ENCODE measurements at places on chromosomes 16 and 17.
A peak's percentile ranks its signal among the peaks of the same experiment; 100 is the strongest.

DNA sequence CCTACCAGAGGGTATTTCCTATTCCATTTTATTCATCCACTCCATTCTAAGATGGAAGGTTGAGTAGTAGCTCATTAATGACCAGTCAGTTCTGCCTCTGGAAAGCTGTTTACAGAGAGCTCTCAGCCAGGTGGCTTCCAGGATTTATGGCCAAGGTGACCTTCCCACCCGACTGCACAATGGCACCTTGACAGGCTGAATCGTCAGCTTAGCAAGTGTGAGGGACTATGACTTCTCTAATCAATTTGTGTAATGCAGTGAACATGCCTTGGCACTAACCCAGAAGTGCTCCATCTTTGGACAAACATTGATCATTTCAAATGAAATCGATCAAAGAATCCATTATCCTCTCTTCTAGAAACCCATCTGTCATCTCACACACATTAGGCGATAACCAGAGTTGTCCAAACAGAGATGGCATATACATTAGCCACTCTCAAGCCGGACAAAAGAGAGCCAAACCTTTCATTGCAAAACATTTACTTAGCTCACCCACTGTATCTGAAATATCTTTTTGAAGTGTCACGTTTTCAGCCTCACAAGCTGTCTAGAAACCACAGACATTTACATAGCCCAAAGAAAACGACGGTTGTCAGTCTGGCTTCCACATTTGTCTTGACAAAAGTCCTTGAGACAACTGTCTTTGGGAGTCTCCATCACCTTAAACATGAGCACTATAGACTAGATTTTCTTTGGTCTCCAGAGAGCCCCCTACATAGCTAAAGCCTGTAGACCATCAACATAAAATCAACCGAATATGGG is 35.6 kb downstream of the CLEC3A start:
- no peak for DNase-seq

DNA sequence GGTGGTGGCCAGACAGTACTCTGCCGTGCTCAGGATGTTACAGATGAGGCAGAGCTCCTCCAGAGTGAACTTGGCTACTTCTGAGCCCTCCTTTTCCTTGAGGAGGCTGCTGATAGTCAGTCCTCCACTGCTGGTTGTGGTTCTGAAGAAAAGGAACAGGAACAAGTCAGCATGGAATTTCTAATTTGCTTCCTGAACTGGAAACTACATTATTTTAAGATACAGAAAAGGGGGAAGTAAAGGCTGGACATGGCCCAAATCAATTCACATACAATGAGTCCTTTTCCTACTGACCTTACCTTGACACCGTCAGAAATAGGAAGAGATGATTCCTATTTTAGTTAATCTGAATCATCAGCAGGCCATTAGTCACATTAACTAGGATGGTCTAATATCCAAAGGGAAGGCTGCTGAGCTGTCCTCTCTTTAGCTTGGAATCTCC is 154.2 kb downstream of the VPS53 start:
- DNase-seq = no peak

DNA sequence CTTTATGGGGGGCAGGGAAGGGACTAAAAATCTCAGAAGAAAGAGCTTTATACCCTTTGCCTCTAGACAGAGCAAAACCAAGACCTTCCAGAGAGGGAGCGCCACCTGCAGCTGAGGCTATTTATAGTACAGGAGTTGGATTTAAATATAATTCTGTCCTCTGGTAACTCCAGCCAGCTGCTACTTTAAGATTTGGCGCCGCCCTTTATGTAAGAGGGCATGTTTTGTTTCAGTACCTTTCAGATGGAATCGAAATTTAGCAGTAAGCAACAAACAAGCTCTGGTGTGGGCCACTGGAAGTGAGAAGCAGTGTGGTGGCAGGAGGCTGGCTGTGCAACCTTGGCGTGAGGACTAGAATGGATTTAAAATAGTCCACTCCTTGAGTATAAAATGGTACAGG is 5.2 kb upstream of the GUCY2D start:
- DNase-seq = no peak

GRCh38 chr17:20083156-20083859 is 74.1 kb downstream of the SPECC1 start:
- no peak for DNase-seq

DNA sequence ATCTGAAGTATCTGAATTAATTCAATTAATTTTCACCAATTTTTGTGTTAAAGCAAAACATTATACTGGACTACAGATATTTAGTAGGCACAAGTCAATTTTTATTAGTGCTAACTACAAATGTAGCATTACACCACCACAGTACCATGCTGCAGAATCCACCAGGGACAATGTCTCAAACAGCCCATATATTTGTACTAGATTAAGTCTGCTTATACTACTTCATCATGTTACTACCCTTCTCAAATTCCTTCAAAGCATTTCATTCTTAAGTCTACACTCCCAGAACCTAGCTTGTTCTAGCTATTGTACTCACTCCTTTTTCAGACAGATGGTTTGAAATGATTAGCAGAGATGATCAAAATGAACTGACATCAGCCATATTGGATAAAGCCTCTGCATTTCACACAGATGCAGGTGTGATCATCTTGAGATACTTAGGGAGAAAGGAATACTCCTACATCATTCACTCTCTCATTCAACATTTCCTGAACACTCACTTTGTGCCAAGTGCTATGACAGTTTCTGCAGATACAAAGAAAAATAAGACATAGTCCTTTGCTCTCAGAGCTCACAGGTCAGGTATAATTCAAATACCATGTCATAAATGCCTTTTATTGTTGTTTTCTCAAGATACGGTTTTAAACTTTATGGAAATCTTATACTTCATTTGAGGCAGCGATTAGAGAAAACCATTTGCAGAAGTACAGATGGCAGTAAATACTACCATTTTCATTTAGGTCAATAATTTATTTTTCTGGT is 47.7 kb downstream of the SMURF2 start:
- DNase-seq = no peak

- no peak for DNase-seq
Measured at GRCh38 chr16:16018705-16019104, 69.3 kb downstream of the ABCC1 start.

GRCh38 chr17:49216953-49217650 is 6.6 kb downstream of the ABI3 start:
- DNase-seq = no peak

GRCh38 chr17:17993366-17993765 is 20.7 kb downstream of the DRC3 start:
- no peak for DNase-seq

GRCh38 chr17:38750312-38751121 is 2.0 kb upstream of the PSMB3 start:
- DNase-seq = peak; percentile 58

GRCh38 chr16:20952139-20952920 is 51.8 kb downstream of the LYRM1 start:
- no peak for DNase-seq

- no peak for DNase-seq
Measured at GRCh38 chr17:14923981-14924380, 341.1 kb downstream of the PMP22 start.

- no peak for DNase-seq
Measured at GRCh38 chr16:1691276-1691675, 13.2 kb downstream of the JPT2 start.

DNA sequence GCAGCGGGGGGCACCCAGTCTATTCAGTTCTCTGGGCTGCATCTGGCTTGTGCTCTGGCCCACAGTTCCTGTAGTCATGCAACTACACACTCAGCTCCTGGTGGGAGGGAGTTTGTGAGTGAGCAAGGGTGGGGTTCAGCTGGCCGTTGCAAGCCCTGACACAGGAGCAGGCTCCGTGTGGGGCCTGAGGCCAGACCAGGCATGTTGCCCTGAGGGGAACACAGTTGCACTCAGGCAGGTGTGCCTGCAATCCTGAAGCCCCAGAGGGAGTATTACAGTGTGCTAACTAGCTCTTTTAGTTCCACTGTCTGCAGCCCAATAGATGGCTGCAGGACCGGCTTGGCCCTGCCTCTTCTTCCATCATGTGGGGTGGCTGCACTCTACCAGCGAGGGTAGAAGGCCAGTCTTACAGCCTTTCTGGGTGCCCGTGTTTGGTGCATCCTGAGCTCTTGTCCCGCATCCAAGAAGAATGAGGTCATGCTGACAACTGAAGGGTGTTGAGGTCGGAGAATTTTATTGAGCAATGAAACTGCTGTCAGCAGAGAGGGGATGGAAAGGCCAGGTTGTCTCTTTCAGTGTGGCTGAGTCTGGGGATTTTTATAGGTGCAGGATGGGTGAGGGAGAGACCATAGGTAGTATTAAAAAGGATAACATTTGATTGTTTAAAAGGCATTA is 49.9 kb upstream of the ELAC2 start:
- no peak for DNase-seq

- DNase-seq = no peak
Measured at GRCh38 chr17:81435652-81436293, 40.5 kb downstream of the BAHCC1 start.

DNA sequence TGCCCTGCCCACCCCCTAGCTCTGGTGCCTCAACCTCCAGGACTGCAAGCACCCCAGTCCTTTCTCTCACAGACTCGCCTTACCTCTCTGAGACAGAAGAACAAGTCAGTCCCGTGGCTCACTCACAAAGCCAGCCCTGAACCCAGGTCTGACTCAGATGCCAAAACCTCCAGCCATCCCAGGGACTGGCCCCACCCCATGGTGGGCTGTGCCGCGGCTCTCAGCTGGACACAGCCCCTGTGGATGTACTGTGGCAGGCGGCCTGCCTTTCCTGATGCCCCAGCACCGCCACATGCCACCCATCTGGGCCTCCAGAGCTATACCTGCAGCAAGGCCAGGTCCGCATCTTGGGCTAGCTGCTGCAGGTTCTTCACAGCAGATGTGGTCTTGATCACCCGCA is 19.8 kb downstream of the MPG start:
- DNase-seq = no peak

DNA sequence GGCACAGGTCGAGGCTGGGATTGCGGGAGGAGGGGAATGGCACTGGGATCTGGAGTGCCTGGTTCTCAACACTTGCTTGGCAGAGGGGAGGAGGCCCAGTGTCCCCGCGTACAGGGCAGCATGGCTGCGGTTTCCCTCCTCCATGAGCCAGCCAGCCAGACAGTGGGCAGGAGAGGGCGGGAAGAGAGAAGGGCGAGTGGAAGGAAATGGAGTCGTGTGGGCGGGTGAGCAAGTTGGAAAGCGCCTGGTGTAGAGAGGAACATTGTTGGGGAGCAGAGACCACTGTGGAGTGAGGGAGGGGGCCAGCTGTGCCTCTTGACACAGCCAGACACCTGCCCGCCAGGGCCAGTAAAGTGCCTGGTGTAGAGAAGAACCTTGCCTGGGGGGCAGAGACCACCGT is 130.5 kb downstream of the OR1D5 start:
- DNase-seq = no peak

DNA sequence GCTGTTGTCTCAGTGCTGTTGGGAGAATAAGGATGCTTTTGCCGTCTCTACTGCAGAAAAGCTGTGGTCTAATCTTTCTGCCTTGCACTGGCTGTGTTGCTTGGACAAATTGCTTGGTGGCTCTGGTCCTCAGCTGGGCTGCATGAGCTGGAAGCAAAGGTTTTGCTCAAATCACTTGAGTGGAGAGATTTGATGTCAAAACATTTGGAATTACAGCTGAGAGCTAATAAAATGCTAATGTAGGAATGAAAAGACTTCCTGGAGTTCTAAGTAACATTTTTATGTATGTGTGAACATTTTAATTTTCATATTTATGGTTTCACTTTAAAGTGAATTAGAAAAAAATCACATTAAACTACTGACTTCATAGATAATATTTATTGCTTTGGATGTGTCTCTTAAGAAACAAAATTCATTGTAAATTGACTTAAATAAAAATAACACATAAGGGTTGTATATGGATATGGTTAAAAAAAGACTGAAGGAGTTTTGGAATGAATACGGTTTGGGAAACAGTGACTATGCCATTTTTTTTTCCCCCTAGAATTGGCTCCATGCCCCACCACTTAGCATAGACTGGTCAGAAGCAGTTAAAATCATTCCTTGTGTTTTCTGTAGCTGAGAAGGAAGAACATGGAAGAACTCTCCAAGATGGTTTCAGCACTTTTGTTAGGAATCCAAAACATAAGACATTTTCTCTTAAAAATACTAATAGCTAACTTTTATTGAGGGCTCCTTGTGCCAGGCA is 39.2 kb upstream of the FAM20A start:
- DNase-seq = no peak

- no peak for DNase-seq
Measured at GRCh38 chr16:87384162-87384874, 742 bp upstream of the FBXO31 start.

DNA sequence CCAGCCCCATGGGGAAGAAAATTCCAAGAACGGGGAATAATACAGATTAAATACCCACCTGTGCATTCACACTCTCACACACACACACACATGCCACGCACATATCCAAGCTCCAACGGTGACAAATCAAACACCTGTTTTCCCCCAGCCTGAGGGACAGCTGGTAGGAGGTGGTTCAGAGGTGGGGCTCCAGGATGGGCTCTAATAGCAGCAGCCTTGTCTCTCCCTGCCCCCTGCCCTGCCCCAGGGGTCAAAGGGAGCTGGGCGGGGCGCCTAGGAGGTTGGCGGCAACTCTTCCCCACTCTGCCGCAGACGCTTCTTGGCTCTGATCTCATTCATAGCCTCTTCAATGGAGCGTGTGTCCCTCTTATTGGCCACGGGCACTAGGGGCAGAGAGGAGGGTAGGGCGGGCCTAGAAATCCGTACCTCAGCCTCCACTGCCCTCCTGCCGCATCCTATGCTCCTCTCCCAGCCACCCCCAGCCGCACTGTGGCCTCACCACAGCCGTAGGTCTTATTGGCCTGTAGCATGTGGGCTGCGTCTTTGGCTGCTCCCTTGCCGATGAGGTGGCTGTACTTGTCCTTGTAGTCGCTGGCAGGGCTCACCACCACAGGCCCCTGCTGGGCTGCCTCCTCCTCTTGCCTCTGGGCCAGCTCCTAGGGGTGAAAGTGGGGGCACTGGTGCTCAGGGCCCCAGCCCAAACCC is 8.2 kb downstream of the SPAG7 start:
- no peak for DNase-seq

DNA sequence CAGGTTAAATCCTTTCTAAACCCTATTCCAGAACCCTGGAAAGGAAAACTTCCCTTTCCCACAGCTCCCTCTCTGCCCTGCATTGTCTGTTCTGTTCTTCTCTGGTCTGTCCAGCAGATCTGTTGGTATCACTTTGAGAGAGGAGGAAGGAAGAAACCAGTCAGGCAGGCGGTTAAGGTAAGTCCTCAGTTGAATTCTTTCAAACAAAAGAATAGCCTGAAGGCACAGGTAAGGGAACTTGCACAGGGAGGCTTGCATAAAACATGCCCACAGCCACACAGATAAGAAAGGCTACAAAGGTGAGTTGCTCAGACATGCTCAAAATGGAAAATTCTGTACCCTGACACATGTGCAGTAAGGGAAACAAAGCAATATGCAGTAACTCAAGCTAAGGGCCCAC is 595.7 kb upstream of the CDH5 start:
- no peak for DNase-seq

Data from activated T-cell treated with anti-CD3 and anti-CD28 coated beads, Interleukin-2, amount 50 U/mL, for 48 hours (primary cell).